Femur (tissue), 1 donor: ENCODE measurements at places on chromosomes 12 and 14.

DNA sequence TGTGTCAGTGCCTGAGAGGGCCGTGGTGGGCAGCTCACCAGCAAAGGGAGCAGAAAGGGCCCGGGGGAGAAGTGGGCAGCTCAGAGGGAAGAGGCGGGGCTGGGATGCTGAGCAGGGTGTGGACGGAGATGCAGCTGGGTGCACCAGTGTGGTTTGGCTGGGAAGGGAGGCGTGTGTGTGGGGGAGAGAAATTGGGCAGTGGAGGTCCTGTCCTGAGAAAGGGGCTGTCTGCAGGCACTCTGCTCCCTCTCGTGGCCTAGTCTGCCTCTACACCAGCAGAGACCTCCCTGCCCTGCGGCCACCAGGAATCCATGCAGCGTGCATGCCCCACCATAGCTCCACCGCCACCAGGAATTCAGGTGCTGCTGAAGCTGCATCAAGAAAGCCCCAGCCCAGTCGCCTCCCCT, 6.4 kb downstream of the TMEM121 start:
- DNase-seq = peak; percentile 57

DNA sequence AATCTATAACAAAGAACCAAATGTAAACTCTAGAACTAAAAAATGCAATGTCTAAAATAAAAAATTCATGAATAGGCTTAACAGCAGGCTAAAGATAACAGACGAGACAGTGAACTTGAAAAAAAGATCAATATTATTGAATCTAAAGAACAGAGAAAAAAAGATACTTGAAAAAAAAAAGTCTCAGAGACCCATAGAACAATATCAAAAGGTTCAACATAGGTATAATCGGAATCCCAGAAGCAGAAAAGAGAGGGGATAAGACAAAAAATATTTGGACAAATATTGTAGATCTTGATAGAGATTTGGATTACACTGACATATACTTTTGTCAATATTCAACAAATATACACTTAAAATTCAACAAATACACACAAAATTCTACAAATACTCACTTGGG, 56.6 kb downstream of the TC2N start:
- no peak for DNase-seq

DNA sequence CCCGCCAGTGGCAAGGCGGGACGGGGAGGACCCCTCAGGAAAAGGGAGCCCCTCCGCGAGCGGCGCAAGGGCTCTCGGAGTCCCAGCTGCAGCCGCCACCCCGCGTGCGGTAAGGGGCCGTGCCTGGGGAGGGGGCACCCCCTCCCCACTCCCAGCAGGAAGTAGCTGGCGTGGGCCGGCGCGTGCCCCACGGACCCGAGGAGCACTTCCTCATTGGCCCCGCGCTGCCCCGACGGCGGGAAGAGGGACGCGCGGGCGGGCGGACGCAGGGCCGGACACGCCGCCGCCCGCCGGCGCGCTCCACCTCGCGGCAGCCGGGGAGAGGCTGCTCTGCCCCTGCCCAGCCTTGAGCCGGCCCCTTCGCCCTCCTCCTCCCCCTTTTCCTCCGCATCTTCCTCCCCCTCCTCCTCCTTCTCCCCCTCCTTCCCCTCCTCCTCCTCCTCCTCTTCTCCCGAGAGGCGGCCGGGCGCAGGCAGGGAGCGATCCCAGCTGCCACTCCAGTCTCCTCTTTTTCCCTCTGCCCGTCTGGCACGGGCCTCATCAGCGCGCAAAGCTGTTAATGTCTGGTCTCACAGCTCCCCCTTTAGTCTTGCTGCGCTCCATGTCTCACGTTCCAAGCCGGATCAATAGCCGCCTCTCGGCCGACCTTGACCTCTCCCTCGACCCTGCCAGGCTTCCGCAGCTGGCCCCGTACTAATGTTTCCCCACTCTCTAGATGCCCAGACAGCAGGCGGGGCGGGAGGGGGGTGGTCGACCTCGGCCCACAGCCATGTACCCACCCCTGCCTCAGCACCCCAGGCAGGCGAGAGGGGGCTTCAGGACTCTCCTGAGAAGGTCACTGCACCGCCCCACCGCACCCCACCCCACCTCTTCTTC, 2.6 kb upstream of the BCL11B start:
- peak; percentile 90 for DNase-seq

GRCh38 chr14:106599209-106599608, 1072.8 kb downstream of the TMEM121 start:
- no peak for DNase-seq

DNA sequence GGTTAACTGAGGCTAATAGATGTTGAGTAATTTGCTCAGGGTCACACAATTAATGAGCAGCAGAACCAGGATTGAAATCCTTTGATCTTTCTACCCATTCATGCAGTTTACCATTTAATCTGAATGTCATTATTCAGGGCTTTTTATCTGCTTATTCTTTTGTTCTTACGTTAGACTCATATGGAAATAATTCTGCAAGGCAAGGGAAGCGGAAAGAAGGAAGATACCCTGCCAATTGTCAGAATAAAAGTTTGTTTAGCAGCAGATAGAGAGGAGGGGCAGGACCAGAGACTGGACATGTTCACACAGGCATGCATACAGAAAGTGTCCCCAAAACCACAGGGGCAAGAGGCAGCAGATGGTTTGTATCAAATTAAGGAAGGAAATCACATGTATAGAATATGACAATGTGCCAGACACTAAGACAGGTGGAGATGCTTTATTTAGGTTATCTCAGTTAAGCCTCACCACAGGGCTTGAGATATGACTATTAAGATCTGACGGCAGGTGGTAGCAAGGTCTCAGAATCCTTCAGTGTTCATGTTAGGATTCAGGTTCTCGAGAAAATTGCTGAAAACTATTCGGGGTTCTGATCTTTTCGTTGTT, 29.8 kb downstream of the BRMS1L start:
- DNase-seq = no peak

DNA sequence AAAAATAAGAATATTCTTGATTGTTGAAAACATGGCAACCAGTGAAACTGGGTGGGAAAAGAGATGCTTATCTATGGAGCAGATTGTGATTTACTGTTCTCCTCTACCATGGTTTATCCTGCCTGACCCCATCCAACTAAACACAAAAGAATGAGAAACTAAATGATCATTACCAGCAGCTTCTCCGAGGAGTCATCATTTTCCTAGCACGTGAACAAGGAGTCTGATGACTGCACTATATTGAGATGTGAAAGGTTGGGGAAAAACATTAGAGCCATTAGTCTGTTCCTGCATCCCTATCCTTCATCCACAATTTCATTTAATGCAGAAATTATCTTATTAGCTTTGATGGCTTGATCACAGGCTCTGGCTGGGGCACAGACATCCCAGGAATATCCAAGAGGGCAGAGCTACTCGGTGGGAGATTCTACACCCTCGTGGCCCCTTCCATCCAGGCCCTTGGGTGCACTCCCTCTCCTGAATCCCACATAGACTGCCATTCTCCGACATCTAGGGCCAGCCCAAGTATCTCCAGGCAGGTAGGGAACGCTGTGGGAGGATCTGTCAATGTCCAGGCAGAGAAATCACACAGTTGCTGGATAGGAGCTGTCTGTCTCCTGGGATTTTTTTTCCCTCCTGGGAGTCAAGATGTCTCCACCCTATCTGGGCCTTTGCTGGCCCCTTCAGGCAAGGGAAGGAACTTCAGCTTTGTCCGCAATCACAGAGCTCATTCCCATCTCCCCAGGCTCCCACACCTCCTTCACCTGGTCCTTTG, 43.3 kb upstream of the DHRS4 start:
- no peak for DNase-seq

GRCh38 chr12:124007826-124008570, 35.0 kb downstream of the ZNF664 start:
- DNase-seq = no peak

GRCh38 chr14:74618078-74618952, 6.3 kb upstream of the LTBP2 start:
- DNase-seq = no peak

- DNase-seq = no peak
These were observed 23.3 kb downstream of the MDM2 start for GRCh38 chr12:68831272-68831671.

GRCh38 chr12:110869026-110869425, 22.2 kb downstream of the CCDC63 start:
- no peak for DNase-seq

DNA sequence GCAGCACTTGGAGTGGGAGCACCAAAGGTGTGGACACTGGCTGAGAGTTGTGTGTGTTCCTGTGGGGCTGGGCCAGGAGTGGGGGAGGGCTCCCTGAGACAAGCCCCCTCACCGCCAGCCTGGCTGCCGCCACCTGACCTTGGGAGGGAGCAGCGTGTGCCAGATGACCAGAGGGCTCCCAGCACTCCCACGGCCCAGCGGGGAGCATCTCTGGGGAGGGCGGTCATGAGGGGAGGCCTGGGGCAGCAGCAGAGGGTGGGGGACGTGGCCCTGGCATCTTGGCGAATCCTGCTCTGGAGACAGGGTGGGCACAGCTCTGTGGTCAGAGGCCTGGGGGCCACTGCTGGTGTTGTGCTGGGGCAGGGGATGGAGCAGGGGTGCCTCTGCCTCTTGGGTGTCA, 10.7 kb downstream of the CEP170B start:
- peak; percentile 18 for DNase-seq

GRCh38 chr14:88005050-88005481, at the start of gene GPR65:
Gene GPR65, plus strand, starts transcription at chr14:88005135. Its CDS starts 5,713 bp downstream, at chr14:88010848.
- DNase-seq = no peak

GRCh38 chr12:8566525-8566924, 25.8 kb upstream of the CLEC4E start:
- DNase-seq = no peak

DNA sequence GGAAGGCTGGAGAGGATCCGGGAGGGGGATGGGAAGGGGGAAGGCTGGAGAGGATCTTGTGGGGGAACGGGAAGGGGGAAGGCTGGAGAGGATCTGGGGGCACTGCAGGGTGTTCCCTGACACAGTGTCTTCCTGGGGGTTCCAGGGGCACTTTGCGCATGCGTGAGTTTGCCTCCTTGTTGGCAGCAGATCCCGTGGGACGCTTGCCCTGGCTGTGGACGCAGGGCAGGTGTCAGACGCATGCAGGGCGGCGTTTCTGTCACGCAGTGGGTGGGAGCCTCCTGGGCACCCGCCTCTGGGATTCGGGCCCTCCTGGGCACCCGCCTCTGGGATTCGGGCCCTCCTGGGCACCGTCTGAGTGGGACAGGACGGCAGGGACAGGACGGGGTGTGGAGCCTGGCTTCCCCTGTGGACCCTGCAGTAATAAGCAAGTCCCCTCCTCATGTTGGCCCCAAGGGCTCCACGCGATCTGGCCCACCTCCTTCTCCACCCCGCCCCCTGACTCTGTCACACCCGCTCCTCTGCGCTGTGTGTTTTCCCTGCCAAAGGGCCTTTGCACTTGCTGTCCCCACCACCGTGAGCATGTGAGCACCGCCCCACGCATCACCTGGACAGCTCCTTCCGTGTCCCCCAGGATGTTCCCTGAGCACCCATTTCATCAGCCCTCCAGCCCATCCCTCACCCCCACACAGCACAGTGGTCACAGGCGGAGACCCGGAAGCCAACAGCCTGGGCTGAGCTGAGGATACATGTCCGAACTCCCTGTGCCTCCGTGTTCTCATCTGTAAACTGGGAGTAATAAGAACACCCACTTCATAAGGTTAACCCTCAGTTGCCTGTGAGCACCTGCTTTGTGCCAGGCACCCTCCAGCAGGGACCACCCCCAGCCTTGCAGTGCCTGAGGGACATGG, 4.4 kb downstream of the MMP17 start:
- peak; percentile 63 for DNase-seq

- DNase-seq = no peak
These were observed 11.1 kb upstream of the CLEC2A start for GRCh38 chr12:9943240-9943639.

GRCh38 chr14:63220526-63220925, 16.3 kb downstream of the RHOJ start:
- no peak for DNase-seq

DNA sequence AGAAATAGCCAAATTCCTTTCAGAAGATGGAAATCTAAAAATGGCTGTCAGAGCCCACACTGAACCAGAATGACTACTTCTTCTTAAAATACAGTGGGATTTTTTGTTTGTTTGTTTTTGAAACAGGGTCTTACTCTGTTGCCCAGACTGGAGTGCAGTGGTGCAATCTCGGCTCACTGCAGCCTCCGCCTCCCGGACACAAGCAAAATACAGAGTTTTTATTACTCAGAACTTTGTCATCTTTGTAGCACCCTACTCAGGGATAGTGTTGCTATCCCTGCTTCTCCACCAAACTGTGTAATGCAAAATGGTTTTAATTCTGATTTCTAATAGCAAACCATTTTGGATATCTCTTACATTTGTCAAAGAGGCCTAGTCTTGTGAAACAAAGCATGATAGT, 16.4 kb downstream of the ZNF410 start:
- DNase-seq = no peak

DNA sequence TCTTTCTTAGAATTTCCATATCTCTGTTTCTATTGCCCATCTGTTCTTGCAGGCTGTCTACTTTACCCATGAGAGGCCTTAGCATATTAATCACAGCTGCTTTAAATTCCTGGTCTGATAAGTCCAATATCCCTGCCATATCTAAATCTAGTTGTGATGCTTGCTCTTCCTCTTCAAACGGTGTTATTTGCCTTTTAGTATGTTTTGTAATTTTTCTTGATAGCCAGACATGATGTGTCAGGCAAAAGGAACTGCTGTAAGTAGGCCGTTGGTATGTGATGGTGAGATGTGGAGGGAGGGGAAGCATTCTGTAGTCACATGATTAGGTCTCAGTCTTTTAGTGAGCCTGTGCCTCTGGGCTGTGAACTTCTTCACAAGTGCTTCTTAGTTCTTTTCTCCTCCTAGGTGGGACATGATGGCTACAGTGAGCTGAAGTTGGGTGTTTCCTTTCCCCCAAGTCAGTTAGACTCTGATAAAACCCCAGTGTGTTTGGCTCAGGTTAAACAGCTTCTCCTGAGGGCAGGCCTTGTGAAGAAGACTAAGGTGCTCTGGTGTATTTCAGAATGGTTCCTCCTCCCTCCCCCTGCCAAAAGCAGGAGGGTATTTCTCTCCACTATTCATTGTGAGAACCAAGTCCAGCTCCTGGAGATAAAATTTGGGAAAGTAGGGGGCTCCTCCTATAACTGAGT, 195.9 kb upstream of the PARP11 start:
- no peak for DNase-seq

- DNase-seq = no peak
These were observed 29.0 kb downstream of the SLC2A3 start for GRCh38 chr12:7907009-7907408.

- no peak for DNase-seq
These were observed 14.1 kb upstream of the GAPDH start for GRCh38 chr12:6520186-6520585.

GRCh38 chr12:56324206-56324605, 8.4 kb upstream of the CNPY2 start:
- DNase-seq = no peak

GRCh38 chr12:108922918-108923317, 43.0 kb downstream of the DAO start:
- no peak for DNase-seq

GRCh38 chr12:94320109-94320508, 139.6 kb downstream of the CEP83 start:
- DNase-seq = no peak

GRCh38 chr12:91316907-91317269, 134.3 kb upstream of the DCN start:
- no peak for DNase-seq

DNA sequence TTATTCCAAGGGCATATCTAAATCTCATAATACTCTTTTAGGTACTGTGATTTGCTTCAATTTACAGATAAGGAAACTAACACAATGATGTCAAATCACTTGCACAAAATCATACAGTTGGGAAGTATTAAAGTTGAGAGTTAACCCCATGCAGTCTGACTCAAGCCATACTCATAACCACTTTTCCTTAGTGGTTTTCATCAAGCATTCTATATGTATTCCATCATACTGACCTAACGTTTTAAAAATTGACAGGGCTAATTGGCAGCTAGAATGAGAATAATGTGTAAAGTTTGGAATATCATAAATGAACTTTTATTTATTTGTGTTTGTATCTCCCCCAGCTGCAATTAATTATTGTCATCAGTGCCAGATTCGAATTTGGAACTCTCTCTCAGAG, 20.9 kb downstream of the PUS7L start:
- no peak for DNase-seq
